HuH-7 (cell line): ENCODE measurements at places on chromosomes 3 and 15.

GRCh38 chr3:45280232-45280631, 54.1 kb upstream of the TMEM158 start:
- DNase-seq, result no peak

GRCh38 chr15:84586696-84587095, 14.1 kb upstream of the ZSCAN2 start:
- DNase-seq, result no peak

GRCh38 chr3:55904716-55905115, 417.6 kb upstream of the WNT5A start:
- DNase-seq, result no peak

DNA sequence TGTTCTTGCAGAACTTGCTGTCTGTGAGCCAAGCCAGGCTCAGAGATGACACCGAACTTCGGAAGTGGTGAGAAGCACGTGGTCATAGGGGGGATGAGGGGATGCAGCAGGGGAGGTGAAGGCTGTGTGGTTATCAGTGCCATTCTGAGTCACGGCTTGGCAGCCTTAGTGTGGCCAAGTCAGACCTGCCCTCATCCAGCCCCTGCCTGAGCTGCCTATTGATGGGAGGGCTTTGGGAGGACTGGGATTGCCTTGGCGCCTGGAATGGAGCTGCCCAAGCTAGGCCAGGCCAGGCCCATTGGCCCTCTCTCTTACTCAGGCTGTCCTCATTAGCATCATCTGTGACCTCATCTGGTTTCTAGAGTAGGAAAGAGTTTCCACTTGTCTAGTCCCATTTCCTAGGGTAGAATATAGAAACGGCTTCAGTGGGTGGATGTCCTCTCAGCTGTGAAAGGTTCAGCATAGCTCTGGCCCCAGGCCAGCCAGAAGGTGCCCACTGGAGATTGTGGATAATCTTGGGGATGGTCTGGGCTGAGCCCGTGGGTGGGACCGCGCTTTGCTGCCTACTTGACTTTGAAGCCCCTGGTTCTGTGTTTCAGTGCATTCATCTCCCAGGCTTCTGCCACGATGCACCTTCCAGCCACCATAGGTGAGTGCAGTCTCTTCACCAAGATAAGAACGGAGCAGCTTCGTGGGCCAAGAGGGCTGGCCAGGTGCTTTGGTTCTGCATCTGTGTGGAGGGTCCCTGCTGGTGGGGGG, 7.2 kb downstream of the FAH start:
- DNase-seq, result no peak

DNA sequence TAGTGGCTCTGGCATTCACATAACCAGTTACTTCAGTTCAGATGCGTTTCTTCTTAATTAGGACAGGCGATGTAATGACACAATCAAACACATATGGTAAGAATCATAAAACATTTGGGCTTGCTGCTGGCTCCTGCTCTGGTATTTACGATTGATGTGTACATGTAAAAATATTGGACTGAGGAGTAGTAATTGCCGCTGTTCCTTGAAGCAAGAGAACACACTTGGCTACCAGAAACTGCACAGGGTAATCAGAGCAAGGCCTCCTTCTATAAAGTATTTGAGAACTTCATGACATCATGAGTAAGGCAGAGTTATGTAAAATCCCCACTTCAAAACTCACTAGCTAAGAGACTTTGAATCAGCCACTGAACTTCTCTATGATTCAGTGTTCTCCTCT, 158.1 kb downstream of the SSR3 start:
- no peak for DNase-seq

DNA sequence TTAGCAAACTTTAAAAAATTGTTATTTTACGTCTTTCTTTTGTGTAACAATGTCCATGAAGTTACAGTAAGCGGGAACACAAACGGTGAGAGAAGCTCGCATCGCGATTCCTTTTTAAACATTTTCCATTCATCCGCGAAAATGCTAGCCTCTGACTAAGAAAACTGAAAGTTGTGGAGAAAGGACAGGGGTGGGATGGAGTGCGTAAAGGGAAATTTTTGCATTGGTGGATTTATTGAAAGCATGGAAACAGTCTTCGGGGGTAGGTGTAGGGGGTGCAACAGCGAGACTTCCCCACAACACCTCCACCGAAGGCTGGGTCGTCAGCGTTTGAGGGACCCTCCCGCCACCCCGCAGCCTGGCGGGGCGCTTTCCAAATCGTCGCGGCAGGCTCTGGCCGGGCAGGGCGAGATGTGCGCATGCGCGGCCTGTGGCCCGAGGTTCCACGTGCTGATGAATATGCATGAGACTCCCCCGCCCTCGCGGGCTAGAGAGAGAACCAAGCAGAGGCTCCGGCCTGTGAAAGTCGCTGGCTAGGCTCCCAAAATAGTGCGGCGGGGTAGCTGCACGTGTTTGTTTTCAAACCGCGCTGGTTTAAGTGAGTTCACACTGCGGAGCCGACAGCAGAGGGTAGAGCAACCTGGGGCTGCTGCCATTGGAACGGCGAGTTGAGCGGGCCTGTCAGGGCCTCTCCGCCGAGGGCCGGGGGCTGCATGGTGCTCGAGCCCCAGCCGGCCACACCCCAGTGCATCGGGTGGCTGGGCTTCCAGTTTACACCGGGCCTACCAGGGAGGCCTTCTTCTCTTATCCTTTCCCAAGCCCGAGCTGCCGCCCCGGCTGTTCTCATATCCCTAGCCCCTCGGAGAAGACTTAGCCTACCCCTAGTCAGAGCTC, 9.9 kb downstream of the ZIC1 start:
- DNase-seq, result no peak

DNA sequence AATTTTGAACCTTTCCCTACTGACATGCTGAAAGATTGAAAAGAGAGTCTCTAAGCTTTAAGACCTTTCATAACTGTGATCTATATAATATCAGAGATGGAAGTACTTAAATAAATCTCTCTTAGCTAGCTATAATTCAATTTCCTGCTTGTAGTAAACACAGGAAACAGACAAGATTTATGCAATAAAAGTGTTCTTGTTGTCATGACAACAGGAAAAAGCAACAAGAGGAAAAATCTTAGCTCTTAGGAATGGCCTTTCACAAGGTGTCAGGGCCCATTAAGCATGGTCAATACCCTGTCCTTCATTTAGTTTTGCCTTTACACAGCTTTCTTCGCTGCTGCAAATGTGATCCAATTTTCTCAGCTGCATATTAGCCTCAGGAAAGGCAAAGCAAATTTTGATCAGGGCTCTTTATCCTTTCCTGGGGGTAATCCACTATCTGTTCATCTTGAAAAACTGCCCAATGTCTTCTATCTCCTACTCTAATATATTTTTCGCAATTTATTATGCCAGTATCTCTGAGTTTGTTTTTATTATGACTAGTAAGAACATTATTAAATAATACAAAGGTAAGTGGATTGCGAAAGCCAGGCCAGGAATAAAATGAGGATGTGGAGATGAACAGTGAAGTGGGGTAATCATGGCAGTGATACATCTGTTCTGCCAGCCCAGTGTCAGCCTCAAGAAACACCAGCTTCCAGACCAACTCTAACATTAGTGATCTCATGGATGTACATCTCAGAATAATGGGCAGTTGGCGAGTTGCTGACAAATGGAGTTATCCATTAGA, 28.7 kb downstream of the SIDT1 start:
- DNase-seq, result no peak

- no peak for DNase-seq
Observed at GRCh38 chr15:44550256-44550655, 13.3 kb downstream of the EIF3J start.
